CD4-positive, alpha-beta T cell treated with Interleukin-1 beta for 1 hour (primary cell): ENCODE measurements at places on chromosomes 1 and 21.
A peak's percentile ranks its signal among the peaks of the same experiment; 100 is the strongest.

DNA sequence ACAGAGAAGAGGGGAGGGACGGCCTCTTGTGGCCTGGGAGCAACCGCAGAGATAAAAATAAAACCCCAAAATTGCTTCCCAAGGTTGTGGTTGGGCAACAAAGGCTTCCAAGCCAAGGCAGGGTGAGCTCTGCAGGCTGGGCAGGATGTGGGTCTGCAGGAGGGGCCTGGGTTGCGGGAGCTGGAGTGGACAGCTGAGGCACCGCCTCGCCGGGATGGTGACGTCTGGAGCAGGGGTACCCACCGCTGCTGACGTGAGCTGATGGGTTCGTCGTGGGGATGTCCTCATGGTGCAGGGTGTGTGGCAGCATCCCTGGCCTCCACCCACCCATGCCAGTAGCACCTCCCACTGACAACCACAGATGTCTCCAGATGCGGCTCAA lies 3.7 kb downstream of the AURKAIP1 start:
- peak; percentile 86 for DNase-seq

- no peak for DNase-seq
These were observed 12.5 kb downstream of the NVL start for GRCh38 chr1:224317383-224318045.

DNA sequence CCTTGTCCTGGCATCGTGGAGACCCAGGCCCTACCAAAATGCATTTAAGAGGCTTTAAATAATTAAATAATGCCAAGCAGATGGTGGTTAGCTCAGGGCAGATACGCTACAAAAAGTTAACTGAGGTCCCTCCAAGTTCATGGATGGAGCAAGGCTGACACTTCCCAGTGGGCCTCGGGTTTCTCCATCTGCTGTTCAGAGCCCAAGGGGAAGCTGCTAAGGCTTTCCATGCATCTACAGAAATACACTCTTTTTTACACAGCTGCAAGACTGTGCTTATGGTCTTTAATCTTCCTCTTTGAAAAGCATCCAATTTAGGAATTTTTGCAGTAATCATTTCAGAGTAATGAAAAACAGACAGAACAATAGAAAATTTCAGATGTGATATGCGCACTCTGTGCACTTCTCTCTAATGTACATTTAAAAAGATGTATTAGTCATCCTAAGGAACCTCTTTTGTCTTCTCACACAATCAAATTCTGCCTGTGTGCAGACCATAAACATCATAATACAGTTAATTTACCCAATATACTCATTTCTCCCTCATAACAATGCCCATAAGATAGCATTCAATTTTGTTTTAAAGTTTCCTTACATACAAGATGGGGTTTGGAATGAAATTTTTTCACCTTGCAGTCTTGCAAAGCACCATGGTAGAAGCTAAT lies 173.2 kb upstream of the ATP1B1 start:
- no peak for DNase-seq

- no peak for DNase-seq
These were observed 87.6 kb downstream of the GLIS1 start for GRCh38 chr1:53651356-53651755.

DNA sequence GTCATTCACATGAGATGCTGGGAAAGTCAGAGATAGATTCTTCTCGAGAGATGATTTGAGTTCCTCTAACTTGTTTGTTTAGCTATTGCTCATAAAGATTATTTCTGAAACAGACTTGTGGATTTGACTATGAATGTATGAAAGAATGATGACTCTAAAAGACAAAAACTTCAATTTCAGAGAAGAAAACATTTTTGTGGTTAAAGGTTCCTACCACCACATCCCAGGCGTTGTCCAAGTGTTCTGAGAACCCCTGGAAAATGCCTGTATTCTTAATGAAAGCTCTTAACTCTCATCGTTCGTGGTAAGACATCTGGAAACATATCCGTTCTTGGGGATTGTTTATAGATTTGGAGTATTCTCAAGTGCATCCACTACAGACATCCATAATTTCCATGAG lies 228.7 kb downstream of the BARHL2 start:
- DNase-seq, result no peak

DNA sequence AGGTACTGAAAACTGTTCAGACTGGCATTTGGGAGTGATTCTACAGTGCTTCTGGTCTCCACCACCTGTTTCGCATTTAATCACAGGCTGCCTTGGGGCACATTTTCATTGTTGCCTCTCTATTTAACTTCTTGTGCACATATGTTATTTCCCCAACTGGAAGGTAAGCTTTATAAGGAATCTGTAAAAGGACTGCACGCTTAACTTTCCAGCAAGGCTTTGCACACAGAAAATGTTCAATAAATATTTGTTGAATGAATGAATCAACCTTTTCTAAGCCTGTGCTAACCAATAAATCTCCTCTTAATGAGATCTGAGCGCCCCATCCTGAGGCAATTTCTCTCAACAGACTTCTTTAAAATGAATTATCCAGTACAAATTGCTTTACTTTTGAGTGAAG lies 84.3 kb upstream of the ARHGAP29 start:
- no peak for DNase-seq

- no peak for DNase-seq
These were observed 7.9 kb upstream of the AK5 start for GRCh38 chr1:77273891-77274290.

- DNase-seq, result no peak
These were observed 11.5 kb upstream of the C1orf53 start for GRCh38 chr1:197890936-197891335.

- peak; percentile 21 for DNase-seq
These were observed 132.6 kb downstream of the ETS2 start for GRCh38 chr21:38938343-38938742.

GRCh38 chr1:234539666-234540403 lies 60.9 kb upstream of the TARBP1 start:
- no peak for DNase-seq

- no peak for DNase-seq
These were observed 15.9 kb upstream of the POGZ start for GRCh38 chr1:151475175-151475574.

DNA sequence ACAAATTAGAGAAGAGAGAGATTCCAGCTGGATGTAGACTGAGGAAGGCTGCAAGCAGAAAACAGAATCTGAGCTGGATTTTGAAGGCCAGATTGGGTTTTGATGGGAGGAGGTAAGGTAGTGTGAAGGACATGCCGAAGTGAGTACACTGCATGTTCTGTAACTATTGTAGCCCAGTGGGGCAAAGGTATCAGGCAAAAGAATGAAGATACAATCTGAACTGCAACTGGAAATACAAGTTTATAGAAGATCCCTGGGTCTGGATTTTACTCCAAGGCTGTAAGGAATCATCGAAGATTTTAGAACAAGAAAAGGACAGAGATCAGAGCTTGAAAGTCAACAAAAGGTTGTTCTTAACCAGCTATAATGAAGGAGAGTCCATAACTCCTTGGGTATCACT lies 382.0 kb downstream of the KCNH1 start:
- no peak for DNase-seq

DNA sequence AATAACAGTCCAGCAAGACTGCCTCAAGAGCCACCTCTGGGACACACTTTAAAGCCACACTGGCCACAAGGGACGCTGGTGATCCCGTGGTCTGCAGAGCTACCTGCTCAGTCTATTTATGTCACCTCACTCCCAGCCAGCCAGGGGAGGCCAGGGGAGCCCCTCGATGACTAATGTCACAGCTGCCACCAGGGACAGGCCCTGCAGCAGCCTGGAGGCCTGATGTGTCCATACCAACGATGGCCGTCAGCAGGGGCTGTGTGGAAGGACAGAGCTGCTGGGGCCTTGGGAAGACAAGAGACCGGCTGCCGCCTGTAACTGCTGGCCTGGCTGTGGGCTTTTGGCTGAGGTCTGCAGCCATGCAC lies 71.0 kb downstream of the SIK1 start:
- no peak for DNase-seq

GRCh38 chr21:43982489-43983078 lies 29.5 kb upstream of the TRAPPC10 start:
- no peak for DNase-seq

DNA sequence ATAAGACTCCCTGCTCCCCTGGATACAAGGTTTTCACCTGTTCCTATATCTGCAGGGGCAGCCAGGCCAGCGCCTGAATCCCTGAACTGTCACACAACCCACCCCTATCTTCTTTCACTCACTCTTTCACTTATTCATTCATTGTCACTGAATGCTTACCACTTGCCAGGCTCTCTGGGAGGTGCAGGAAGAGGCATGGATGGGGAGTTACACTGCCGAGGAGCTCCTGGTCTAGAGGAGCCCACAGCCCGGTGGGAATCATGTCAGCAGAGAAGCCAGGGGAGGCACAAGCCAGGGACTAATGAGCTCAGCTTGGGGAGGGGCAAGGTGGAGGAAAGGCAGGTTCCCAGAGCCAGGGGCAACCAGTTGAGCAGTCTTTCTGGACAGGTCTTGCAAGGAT lies 155.8 kb downstream of the TRABD2B start:
- DNase-seq, result no peak

DNA sequence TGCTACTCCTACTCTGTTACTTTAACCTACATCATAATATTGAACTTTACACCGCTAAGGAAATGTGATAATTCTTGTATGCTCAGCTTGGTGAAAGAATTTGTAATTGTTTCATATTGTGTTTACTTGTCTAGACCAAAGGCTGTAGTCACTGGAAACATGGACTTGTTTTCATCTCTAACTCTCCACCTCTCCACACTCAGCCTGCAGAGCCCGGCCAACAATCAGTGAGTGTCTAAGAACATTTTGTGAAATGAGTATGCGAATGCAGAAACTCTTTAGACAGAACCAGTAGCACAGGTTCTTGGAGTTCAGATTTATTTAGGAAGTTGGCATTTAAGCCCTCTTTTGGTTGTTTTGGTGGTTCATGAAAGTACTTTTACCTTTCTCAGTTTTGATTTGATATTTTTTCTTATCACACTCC lies 3.2 kb upstream of the RWDD3 start:
- no peak for DNase-seq

DNA sequence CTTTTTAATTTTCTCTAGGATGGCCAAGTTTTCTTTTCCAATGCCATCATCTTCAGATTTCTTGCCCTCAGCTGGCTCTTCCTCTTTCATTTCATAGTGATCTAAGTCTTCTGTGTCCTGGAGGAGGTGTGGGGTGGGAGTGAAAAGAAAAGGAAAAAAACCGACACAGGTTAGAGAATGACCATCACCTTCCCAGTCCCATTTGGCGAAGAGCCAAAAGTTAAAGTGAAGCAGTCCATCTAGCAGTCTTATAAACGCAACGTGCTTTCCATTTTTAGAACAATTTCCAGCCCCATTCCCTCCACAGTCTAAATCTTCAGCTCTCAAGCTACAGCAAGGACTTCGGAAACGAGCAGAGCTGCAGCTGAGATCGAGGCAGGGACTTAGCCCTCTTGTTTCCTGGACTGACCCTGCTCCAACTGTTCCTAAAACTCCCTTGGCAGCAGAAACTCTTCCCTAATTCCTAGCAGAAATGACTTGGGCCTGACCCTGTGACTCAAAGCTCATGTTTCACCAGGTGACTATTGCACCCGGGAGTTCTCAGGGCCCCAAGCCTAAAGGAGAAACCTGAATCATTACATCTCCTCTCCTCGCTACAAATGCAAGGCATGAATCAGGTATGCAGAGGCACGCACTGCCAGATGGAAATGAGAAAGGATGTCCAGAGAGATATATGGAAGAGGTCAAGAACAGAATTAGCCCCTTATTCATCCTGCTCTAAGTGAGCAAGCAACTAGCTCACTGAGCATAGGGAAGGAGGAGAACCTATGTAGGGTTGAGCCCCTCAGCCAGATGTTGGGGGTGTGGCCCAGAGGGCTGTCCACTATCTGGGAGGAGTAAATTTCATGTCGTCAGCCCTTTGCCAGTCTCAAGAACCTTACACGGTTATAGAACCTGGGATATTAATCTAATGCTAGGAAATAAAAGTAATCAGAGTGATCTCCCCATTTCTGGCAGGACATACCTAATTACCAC lies 5.1 kb downstream of the UBE2Q1 start:
- DNase-seq, result no peak

DNA sequence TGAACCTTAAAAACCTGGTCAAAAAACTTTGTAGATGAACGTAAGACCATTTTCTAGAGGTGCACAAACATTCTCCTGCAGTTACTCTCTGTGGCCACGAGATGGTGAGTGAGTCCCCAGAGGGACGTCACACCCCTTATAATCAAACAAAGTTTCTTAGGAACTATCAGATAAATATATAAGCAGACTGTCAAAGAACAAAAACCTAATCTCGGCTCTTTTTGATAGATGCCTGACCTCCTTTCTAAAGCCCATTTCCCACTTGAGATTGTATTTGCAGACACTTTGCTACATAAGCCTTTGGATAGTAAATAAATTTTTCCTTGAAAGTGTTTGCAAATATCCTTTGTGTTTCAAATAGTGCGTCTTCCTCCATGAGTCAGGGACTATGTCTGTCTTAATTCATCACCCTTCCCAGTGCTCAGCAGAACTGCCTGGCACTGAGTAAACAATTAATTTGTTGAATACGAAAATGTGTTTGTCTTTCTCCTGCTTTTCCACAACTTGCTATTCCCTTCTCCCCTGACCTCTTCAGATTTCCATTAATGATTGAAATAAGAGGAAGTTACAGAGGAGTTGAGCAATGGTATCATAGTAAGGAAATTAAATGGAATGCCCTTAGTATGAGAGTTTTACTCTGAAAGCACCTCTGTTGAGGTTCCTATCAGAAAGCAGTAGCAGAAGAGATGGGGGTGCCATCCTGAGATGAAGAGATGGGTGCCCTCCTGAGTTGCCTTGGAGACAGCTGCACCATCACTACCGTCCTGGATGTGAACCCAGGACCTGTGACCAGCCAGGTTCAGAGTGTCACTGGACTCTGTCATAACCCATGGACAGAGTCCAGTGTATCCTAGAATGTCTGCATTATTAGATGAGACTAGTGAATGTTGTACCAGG lies 57.8 kb upstream of the RAVER2 start:
- DNase-seq, result peak; percentile 40

DNA sequence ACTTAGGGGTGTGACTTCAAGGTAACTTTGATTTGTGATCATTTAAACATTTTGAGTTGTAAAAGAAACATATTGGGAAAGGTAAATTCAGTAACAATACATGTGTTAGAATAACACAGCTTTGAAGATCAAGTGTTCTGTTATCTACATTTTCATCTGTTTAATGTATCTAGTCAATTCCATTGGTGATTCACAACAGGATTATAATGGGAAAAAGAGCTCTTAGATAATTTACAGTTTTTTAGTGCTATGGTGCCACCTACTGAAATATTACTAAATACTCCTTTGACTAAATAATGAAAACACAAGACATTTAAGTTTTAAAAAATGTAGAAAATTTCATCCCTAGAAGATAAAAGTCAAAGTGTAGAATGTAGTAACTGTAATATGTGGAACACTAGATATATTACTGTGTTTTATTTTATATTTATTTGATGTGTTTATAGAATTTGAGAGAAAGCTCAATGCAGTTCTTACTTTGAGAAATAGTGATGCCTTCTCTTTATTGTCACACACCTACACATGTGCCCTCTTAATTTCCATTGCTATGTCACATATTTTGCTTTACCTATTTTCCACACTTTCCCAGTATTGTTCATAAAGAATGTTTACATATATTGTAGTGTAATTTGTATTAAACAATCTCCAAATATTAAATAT lies 47.4 kb downstream of the PTPRC start:
- no peak for DNase-seq

- no peak for DNase-seq
These were observed 37.6 kb downstream of the PRKCZ start for GRCh38 chr1:2087766-2088165.
